T1000 (cell line): ENCODE measurements at places on chromosomes 16 and 17.

GRCh38 chr16:27384425-27384824 lies 17.5 kb upstream of the IL21R start:
- DNase-seq: no peak

- DNase-seq: no peak
These were observed 30.0 kb upstream of the ATP2A3 start for GRCh38 chr17:3994221-3994576.

DNA sequence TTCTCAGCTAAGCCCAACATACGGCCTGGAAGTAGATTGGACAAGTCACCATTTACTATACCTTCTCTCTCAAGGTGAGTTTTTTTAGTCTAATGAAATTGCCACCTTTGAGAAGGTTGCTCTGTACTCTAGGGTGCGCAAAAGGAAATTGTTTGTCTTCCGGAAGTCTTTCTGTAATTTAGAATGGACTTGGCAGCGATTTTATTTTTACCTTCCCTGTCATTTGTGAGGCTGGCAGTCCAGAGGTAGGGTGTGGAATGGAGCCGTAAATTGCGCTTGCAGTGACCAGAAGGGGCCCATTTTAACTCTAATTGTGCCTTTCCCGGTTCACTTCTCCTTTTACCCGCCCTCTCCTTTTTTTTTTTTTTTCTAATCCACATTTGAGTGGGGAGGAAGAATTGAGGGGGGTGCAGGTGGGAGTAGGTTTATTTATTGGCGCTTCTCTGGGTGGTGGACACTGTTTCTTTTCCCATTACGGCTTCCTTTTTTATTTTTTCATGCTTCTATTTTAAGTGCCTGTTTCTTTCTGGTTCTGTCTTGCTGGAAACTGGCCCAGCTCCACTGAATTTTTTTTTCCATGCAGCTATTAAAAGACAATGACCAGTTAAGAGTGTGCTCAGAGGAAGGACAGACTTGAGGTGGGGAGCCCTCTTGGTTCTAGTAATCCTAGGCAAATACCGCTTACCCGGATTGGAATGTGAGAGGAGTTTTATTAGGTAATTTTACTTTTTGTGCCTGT lies 89.7 kb upstream of the CLEC18A start:
- DNase-seq: no peak

- DNase-seq: peak; percentile 66
These were observed 2.1 kb downstream of the TRAF4 start for GRCh38 chr17:28745786-28746411.

- no peak for DNase-seq
These were observed 10.0 kb upstream of the SCNN1G start for GRCh38 chr16:23172583-23172982.

DNA sequence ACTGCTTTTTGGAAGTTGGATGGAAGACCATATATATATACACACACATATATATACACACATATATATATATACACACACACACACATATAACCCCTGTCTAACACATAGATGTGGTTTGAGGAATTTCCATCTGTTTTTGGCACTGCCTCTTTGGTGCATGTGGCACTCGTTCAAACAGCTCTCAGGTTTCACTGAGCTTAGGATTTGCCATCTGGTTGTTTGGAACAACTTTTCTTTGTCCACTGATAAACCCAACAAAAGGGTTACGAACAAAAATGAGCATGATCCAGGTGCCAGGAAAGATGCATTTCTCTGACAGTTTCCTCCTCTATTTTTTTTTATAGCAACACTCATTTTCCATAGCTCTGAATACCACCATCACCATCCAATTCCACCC lies 14.6 kb upstream of the KCNJ16 start:
- DNase-seq: no peak

- DNase-seq: no peak
These were observed 27.4 kb downstream of the CDRT15 start for GRCh38 chr17:14209215-14209614.

DNA sequence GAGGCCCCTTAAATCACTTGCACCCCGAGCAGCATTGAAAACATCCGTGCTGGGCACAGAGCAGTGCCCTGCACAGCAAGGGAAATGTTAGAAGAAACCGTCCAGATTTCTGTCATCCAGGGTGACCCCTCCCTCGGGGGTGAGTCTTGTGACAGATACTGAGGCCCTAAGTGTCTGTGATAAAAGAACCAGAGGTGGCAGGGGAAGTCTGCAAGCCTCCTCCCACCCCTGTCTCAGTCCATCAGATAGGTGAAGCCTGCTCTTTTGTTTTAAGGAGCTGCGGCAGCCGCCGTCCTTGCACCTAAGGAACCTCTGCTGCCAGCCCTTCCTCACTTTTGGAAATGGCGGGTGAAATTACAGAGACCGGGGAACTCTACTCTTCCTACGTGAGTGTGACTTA lies 845 bp upstream of the NAT9 start:
- no peak for DNase-seq
